ENCODE measurements at places on chromosomes 4 and X.

DNA sequence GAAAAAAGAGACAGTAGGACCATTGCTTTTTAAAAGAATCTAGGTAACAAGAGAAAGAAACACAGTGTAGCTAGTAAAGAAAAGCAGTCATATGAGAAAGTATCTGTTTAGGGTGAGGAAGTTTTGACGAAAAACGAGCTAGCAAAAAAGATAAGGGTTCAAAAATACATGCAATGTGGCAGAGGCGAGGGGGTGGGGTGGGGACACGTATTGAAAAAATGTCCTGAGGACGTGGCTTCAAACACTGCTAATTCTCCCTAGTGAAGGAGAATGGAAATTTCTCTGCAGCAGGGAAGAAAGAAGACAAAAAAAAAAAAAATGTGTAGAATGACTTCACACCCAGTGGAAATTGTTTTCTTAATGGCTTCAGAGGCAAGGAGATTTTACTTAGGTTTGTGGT is 856.4 kb upstream of the INTU start:
- no peak for DNase-seq

DNA sequence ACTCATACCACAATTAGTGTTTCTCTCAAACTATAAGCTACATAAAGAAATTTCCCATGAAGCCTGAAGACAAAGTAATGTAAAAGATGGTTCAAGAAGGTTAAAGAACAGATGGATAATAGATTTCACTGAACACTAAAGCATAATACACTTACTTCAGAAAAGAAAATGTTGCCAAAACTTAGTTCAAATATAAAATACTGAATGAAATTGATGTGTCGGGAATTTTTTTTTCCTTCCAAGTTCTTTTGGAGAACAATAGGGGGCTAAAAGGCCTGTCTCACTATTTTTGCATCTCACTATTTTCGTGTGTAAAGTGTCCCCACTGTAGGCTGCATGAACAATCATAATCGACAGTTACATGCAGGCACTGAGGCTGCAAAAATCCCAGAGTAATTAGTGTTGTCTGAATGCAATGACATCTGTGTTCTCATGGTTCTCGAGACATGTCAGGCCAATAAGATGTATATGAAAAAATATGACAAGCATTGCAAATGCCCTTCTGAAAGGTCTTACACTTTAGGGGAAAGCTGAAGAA is 11.9 kb upstream of the MAB21L2 start:
- DNase-seq: no peak

DNA sequence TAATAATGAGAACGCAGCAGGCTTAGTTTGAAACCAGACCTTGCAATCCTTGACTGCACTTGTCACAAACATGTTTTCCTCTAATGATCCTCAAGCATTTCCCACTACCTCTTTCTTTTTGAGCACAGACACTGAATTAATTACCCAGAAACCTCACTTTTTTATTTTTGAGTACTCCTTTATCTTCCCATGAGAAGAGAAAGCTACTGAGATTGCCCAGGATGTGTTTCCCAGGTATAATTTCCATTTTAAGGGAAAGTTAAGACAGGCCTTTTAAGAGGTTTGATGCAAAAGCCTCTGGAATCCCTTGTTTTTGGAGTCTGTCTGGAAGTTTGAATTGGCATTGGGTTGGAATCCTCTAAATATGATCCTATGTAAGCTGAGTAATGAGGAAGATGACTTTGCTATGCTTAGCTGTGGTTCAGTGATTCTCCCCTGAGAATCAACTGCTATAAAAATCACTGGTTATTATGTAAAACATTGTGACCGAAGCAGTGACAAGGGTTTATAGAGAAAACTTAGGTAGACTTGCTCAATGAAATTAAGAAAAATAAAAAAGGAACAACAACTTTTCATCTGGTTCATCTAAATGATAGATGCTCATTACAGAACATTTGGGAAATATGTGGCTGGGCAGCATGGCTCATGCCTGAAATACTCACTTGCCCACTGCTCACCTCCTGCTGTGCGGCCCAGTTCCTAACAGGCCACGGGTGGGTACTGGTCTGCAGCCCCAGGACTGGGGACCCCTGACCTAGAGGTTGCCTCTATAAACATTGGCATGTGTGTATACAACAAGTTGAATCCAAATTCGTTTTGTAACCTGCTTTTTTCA is 10.8 kb upstream of the RHOH start:
- no peak for DNase-seq

- no peak for DNase-seq
Observed at GRCh38 chr4:36476135-36476534, 194.7 kb downstream of the DTHD1 start.

DNA sequence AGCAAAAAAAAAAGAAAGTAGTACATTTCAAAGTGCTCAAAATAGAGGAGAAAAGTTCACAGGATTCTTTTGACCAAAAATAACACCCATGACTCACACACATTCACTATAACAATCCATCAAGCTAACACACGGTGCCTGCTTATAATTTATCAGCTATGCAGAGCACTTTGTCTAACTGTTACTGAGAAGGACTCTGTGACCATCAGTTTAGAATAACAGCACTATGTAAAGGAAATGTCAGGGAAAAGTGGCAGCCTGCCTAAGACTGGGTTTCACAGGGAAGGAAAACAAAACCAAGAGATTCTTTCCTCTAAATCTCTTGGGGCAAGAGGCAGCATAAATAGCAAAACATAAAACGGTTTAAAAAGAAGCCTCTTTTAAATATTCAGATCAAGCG is 54.8 kb downstream of the CCDC149 start:
- no peak for DNase-seq

GRCh38 chr4:3708103-3708510 is 58.1 kb upstream of the ADRA2C start:
- peak; percentile 47 for DNase-seq

DNA sequence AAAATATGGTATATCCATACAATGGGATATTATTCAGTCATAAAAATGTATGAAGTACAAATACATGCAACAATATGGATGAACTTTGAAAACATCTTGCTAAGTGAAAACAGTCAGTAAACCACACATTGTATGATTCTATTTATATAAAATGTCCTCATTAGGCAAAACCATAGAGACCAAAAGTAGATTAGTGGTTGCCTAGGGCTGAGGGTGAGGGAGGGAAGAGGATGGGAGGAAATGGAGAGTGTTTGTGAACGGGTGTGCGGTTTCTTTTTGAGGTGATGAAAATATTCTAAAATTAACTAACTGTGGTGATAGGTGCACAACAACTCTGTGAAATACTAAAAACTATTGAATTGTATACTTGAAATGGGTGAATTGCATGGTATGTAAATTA is 29.6 kb downstream of the TEX11 start:
- no peak for DNase-seq

Data from occipital lobe (tissue), 3 donors.